Frontal cortex (tissue), 4 donors: ENCODE measurements at places on chromosomes 5 and 9. TPM values are rescaled to one million over a fixed set of nuclear protein-coding genes. Genes with fewer than 3 reads are reported as not detected.

- DNase-seq = no peak
Measured at GRCh38 chr5:180982008-180982741, 6.5 kb upstream of the BTNL3 start.

DNA sequence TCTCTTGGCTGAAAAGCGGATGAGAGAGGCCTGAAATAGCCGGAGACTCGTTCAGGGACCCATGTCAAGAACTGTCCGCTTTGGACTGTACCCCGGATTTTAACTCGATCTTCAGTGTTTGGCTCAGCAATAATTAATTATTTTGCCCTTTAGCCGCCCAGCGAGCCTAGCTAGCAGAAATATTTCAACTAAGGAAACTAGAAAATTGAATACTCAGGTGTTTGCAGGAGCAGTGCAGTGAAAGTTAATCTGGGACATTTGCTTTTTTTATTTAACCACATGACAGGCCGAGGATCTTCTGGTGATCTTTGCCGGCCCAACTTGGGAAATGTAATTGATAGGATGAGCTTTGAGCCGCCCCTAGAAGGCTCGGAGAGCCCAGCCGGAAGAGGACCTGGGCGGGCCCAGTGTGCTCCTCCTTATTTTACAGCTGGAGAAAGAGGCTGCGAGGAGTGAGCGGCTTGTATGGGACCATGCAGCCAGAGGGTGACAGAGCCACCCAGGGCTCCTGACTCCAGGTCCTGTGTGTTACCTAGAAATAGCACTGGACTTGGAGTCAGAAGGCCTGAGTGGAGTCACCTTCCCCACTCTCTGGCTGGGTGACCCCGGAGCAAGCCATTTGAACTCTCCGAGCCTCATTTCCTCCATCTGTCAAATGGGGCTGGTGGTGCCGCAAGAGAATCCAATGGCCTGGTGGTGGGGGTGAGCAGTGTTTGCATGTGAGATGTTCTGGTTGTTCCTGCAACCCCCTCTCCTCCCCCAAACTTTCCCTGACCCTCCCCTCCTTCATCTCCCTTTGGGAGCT lies 2.4 kb downstream of the PPARGC1B start:
- DNase-seq = no peak

DNA sequence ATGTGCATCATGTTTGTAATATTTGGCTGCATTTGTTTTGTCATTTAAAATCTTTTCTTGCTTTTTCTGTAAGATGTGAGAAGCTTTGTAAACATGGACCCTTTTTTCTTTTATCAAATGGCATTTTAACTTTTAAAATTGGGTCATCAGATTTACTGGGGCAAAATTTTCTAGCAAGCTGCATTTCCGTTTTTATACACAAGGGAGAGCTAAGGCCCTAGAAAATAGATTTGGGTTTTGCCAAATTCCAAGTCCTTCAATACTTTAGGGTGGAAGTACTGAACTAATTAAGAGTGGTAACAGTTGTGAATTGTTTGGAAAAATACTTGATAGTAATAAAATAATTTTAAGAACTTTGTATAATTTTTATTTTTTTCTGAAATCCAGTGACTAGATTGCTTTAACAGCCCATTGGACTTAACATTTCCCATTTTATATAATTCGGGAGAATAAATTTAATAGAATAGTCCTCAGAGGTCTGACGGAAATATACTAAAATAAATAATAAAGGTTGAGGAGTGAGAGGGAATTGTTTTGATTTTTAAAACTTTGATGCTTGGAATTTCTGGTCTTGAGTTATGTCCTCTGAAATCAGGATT lies 117.4 kb downstream of the SMARCA2 start:
- peak; percentile 3 for DNase-seq

GRCh38 chr5:41281215-41281810 lies 68.0 kb upstream of the C6 start:
- DNase-seq = no peak

GRCh38 chr5:149605998-149606724 lies 24.9 kb downstream of the ARHGEF37 start:
- DNase-seq = no peak

GRCh38 chr9:84891924-84892323 lies 222.4 kb downstream of the NTRK2 start:
- DNase-seq = no peak

GRCh38 chr5:125455041-125455440 lies 708.6 kb upstream of the ZNF608 start:
- no peak for DNase-seq

GRCh38 chr5:127079994-127080491 lies 6.7 kb upstream of the C5orf63 start:
- DNase-seq = no peak

DNA sequence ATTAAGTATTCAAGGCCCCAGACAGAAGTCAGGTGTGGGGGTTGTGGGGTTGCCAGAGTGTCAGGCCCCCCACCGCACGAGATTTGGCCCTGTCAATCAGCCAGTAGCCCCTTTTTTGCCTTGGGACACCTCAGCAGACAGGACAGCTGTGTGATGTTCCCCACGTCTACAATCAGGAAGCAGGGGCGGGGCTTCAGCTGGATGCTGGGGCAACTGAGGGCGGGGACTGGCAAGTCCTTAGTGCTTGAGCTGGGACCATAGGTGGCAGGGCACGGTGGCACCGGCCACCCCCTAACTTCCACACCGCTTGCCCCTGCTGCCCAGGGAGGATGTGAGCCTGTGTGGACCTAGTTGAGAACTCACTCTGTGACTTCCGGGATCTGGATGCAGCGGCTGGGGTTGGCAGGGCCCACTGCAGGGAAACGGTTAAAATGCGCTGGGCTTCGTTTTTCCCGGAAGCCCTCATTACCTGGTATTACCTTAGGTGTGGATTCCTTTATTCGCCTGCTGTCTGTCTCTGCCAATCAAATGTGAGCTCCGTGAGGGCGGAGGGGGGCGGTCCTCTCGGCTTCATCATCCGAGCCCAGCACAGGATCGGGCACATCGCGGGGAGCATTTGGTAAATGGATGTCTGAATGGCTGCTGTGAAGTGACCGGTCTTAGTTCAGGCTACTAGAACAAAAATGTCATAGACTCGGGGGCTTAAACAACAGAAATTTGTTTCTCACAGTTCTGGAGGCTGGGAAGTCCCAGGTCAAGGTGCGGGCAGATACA lies 7.5 kb upstream of the GTF3C5 start:
- DNase-seq = no peak

PCDHB2 gene
- total RNA-seq = 13.0 TPM

CSNK1A1 gene
- total RNA-seq = 353 TPM

ZNF354C gene
- 55.0 TPM for total RNA-seq

IL4 gene
- total RNA-seq = not detected

CDH9 gene
- 31.4 TPM for total RNA-seq

PLCXD3 gene
- 9.8 TPM for total RNA-seq

TMEM232 gene
- total RNA-seq = 25.7 TPM

PCDHA7 gene
- total RNA-seq = 15.5 TPM
